Caco-2 (cell line): ENCODE measurements at places on chromosomes 3 and 15.
A peak's percentile ranks its signal among the peaks of the same experiment; 100 is the strongest.

DNA sequence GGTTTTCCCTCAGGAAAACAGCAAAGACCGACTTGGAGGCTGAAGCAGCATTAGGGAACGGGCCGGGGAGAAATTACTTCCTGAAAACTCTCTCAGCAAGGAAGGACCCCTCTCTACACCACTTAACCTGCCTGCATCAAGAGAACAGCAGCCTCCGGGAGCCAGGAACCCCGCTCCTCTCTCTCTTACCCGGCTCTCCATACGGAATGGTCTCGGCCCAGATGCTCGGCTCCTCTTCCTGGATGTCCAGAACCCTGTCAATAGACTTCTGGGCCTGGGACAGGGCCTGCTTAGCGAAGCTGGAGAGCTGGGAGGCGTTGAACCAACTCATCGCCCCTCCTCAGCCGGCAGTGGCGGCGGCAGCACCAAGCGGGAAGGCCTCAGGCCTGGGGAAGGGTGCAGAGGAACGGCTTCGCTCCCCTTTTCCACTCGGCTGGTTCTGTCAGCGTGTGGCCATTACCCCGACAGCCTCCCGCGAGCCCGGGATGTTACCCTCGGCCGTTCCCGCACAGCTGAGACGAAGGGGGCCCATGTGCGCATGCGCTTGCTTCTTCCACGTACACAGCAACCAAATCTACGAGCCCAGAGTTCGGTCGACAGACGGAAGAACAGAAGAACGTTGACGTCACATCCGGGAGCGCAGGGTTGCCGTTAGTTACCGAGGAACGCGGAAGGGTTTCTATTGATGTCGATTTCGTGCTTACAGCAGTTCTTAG is at the start of gene TMF1:
Gene TMF1, minus strand, starts transcription at position 578 of the 716 bp plus-strand sequence. Its CDS starts 247 bp downstream, at position 331.
- DNase-seq = peak; percentile 96

DNA sequence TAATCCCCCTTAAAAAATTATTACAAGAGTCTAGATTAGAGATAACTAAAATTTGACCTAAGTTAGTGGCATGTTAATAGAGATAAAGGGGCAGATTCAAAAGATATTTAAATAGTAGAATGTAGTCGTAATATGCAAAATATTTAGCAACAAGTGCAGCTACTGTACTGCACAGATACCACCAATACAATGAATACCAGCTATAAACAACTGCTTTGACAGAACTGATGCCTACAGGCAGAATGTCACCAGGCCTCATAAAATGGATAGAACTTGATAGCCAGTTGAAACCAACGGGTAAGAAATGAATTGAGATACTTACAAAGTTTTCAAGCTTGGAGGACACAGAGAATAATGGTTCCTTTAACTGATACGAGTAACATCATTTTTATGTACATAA is 249.3 kb upstream of the VEPH1 start:
- no peak for DNase-seq

GRCh38 chr15:66707310-66708082 is 5.5 kb downstream of the SMAD6 start:
- peak; percentile 14 for DNase-seq

- no peak for DNase-seq
Measured at GRCh38 chr3:83002869-83003445, 1241.5 kb upstream of the GBE1 start.

- DNase-seq = no peak
Measured at GRCh38 chr3:175495331-175495730, 636.2 kb downstream of the NAALADL2 start.

DNA sequence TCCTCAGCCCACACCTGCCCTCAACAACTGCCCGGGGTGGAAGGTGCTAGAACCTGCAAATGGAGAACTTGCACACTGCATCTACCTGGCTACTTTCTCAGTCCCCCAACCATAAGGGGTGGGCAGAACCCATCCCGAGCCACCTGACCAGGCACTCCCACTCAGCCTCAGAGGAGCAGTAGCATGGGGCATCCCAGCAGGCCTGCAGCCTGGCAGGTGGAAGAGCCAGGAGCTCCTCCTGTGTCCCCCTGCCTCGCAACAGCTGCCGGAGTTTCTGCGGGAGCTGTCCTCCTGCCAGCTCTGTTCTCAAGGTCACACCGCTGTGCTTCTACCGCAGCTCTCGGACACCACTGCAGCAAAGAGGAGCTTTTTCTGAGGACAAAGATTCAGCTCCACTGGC is 27.5 kb downstream of the RAB6B start:
- DNase-seq = no peak

DNA sequence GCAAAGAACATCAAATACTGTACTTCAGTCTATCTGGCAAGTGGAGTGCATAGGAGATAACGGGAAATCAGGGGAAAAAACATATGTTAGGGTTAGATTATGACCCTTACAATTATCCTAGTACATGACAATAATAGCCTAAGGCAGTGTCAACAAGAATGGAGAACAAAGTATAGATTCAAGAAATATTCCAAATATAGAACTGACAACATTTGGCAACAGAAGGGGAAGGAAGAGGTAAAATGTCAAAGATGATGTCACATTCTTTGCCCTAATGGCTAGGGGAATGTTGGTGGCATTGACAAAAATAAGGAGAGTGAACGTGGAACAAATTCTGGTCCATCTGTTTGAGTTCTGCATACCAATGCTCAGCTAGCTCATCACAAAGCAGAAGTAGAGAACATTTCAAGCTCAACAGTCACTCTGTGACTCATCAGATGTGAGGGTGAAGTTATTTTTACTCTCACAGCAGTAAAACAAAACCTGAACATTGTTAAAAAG is 15.5 kb upstream of the ATP8B4 start:
- no peak for DNase-seq

DNA sequence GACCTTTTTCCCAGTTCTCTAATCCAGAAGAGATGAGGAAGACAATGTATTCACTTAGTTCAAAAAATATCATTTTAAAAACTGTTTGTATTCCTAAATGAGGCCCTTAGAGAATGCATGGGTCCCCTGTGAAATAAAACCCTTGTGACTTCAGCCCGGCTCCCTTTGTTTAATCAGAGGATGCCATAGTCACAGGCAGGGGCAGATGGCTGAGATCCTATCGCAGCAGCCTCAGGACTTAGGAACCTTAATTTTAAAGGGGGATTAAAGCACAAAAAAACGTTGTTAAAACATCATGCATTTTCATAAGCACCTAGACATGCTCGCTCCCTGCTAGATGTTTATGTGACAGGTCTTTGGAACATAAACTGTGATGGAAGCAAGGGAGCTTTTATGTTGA is 176.6 kb downstream of the IL20RB start:
- DNase-seq = no peak

DNA sequence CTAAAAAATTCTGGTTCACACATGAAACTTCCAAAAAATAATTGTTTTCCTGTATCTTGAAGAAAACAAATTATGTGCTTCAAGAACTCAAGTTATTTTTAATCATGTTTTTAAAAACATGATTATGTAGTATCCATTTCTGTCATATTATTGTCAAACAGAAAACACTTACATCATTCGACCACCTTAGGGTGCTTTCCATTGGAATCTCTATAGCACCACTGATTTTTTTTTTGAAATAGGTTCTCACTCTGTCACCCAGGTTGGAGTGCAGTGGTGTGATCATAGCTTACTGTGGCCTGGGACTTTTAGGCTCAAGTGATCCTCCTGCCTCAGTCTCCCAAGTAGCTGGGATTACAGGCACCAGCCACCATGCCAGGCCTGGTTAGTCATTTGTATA is 457.3 kb downstream of the SI start:
- DNase-seq = no peak
